Urinary bladder (tissue), 4 donors: ENCODE measurements at places on chromosomes 7 and 10. TPM values are rescaled to one million over a fixed set of nuclear protein-coding genes. Genes with fewer than 3 reads are reported as not detected.

Gene BAIAP2L1
- total RNA-seq = 4.9 TPM

Gene ATOH7
- total RNA-seq = not detected

DNA sequence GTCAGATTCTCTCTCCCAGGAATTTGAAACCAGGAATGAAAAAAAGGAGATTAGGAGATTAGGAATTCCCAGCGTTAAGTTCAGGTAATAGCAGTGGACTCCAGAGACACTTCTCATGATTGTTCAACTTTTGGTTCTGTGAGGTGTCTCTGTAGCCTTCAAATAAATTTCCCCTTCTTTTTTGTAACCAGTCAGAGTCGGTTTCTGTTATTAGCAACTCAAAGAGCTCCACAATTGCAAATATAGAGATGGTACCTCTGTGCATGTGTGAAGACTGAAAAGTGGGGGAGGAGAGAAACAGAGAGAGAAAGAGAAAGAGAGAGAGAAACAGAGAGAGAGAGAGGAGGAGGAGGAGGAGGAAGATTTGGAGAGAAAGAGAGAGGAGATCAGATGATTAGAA lies 112.8 kb upstream of the STEAP1B start:
- DNase-seq = no peak

DNA sequence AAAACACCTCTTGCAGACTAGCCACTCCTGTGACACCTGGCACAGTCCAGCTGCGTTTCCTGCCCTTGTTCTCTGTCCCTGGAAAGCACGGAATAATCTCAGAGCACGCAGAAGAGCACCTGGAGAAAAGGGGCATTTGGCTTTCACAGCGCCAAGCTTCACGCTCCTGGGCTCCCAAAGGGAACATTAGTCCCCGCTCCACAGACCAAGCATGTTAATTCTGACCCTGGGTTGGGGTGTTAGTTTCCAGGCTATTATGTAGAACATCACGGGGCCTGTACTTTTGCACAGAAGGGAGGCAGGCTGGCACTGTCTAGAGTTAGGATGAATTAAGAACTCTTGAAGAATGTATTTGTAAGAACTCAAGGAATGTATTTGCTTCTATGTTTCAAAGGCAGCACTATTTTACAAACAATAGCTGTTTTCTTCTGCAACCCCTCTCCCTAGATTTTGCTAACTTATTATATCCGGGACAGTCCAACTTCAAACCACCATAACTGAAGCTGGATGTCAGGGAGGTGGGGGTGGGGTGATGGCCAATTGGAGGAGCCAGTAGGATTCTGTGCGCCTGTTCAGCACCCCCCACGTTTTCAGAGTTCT lies 62.2 kb upstream of the TRIM8 start:
- no peak for DNase-seq

GRCh38 chr10:77149706-77150105 lies 487.9 kb downstream of the KCNMA1 start:
- DNase-seq = no peak

GRCh38 chr7:127689194-127689772 lies 37.3 kb downstream of the SND1 start:
- DNase-seq = no peak

- DNase-seq = no peak
Measured at GRCh38 chr7:13414661-13415107, 574.8 kb downstream of the ETV1 start.

GRCh38 chr7:121537031-121537430 lies 140.9 kb upstream of the FAM3C start:
- DNase-seq = no peak

Gene CYP2C8
- total RNA-seq = 1.1 TPM

GRCh38 chr7:130777426-130777825 lies 43.4 kb upstream of the KLF14 start:
- no peak for DNase-seq

GRCh38 chr7:81460250-81461045 lies 309.4 kb downstream of the HGF start:
- DNase-seq = no peak

- DNase-seq = no peak
Measured at GRCh38 chr10:84269773-84270172, 24.9 kb downstream of the RGR start.

GRCh38 chr10:86956848-86957448 lies 467 bp downstream of the MMRN2 start:
- no peak for DNase-seq

DNA sequence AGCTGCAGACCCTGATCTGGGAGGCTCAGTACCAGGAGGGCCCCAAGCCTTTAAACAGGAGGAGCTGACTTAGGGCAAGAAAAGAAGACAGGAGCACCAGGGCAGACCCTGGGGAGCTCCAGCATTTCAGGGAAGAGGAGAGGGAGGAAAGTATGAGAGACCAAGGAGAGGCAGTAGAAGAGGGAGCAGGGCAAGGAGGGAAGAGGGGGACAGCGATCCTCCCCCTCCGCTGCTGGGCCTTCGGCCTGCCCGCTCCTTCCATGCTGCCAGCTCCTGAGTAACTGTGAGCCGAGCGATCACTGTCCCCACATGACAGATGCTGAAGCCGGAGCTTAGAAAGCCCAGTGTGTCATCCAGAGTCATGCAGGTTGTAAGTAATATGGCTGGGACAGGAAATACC lies 65.9 kb downstream of the ALOX5 start:
- no peak for DNase-seq
